Omental fat pad (tissue), 4 donors: ENCODE measurements at places on chromosomes 3 and 15. TPM values are rescaled to one million over a fixed set of nuclear protein-coding genes. Genes with fewer than 3 reads are reported as not detected.

- DNase-seq = no peak
These were observed 13.3 kb downstream of the ABHD2 start for GRCh38 chr15:89101302-89102193.

DNA sequence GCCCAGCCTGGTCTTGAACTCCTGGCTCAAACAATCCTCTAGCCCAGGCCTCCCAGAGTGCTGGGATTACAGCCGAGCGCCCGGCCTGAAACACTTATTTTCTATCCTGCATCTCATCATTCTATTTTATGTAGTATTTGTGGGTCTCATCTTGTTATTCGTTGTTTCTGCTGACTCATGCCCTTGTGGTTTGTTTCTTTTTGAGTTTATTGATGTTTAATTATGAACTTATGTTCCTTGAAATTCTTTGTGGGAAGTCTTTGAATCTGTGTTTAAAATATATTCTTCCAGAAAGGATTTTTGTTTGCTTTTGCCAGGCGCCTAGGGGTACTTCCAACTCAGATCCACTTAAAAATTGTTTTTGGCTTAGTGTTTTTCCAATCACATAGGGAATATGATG is 78.3 kb upstream of the C15orf39 start:
- DNase-seq = no peak

DNA sequence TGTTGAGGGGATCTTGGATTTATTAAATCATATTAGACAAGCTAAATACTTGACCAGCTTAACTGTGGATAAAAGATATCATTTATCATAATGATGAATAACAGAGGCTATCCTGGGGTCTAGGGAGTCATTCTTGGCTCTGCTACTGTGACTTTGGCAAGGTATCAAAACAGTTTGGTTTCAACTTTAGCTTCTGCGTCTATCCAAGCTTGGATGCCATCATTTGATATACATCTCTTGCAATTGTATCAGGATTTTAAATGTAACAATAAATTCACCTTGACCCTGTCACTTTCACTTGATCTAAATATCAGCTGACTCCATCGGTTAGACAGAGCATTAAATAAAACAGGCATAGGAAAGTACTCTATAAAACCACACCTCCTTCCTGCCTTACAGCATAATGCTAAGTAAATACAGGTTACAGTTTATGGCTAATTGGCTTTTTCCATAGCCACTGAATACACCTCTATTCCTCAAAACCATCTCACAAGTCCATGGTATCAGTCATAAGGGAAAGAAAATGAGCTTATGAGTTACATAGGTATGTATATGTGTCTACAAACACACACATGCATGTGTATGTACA is 262.9 kb downstream of the CTNNB1 start:
- no peak for DNase-seq

GRCh38 chr15:80467311-80467714 is 63.1 kb downstream of the ARNT2 start:
- no peak for DNase-seq

DNA sequence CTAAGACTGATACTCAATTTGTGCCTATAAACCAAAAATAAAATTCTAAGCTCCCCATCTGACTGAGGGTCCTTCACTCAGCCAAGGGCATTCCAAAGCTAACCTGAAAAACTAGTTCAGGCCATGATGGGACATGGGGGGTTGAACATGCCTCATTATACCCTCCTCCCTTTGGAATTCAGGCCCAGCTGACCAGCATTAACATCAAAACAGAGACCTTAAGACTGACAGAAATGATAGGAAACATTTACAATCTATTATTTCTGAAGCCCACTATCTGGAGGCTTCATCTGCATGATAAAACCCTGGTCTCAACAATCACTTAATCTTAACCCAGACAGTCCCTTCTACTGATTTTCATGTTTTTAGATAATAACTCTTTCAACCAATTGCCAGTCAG is 140.4 kb downstream of the ANO10 start:
- no peak for DNase-seq

DNA sequence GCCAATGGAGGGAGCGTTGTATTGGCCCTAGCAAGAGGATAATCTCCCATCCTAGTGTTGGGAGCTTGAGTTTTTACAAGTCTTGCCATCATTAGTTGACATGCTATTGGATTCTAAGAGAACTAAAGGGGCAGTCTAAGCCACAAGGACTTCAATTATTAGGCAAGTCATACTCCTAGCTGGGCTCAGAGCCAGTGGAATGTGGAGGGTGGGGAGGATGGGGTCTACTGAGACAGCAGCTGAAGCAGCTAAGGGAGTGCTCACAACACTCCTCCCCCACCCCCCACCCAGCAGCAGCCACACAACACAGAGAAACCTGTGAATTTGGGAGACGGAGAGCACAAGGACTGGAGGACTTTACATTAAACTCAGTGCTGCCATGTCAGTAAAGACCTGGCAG is 27.9 kb downstream of the FRG2C start:
- DNase-seq = no peak

DNA sequence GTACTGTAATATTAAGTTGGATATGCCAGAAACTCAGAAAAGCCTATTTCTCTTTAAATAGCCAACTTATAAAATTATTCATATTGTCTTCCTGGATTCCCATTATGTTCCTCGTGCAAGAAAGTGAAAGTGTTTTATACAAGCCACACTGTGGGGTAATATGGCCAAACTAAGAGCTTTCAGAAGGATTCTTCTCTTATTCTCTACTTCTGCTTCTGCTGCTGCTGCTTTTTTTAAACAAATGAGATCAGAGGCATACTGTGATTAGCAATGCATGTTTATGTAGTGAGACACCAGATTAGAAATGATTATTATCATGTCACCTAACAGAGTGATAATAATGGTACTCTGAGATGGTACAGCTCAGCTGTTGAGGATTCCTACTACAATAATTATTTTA is 1026.5 kb upstream of the CFAP20DC start:
- no peak for DNase-seq

GRCh38 chr3:16807391-16807790 is 77.4 kb upstream of the PLCL2 start:
- DNase-seq = no peak

- DNase-seq = no peak
These were observed 21.9 kb upstream of the ZBTB38 start for GRCh38 chr3:141346418-141346817.

DNA sequence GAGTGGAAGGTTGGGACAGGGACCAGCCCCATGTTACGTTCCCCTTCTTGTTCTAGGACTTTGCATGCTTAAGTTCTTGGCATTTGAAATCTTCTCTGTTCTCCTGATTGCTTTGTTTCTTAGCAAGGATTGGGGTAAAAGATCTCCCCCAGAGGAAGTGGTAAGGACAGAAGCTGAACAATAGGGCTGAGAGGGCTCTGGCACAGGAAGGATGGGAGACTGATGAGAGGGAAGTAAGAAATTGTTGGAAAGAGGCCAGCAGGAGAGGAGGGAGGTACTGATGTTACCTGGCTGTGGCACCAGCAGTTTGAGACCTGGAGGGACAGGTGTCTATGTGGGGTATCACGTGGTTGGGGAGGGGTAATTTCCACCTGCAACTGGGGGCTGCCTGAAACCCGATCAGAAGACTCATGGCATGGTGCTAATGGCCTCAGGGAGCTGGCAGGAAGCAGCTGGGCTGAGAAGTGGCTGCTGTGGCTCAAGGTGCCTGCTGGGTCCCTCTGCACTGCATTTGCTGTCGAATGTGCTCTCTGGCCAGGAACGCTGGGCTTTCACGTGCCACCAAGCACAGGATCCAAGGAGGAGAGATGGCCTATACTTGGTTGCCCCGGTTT is 108.4 kb downstream of the LSM3 start:
- DNase-seq = no peak

DNA sequence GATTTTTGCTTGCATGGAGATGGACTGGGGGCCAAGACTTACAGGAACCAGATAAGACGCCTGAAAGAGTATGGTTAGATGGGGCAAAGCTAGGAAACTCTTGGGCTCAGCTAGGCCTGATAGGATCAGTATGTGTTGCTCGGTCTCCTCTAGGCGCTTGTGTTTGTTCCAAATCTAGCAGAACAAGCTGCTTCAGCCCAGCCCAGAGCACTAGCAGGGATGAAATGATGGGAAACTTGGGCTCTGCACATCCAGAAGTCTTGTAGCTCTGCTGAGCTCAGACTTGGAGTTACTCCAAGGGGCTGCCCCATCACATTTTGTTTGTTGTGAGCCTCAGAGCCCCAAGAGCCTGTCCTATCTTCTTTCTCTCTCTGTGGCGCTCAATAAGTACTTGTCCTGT is 34.7 kb downstream of the FOXL2 start:
- DNase-seq = no peak

DNA sequence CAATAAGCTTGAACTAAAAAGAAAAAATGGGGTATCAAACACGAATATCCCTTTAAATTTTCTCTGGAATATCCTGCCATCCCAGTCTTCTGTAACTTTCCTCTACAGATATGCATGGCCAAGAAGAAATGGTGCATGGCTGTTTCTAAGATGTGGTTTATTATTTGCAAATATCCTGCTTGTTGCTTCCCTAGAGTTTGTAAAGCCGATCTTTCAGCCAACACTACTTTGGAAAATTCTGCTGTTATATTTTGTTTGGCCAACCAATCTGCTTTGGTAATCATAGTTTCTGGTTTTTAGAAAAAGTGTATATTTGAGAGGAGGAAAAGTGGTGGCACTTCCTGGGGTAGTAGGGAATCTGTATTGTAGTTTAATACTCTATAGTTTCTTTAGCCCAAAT is 13.9 kb downstream of the PHLDB2 start:
- no peak for DNase-seq

DNA sequence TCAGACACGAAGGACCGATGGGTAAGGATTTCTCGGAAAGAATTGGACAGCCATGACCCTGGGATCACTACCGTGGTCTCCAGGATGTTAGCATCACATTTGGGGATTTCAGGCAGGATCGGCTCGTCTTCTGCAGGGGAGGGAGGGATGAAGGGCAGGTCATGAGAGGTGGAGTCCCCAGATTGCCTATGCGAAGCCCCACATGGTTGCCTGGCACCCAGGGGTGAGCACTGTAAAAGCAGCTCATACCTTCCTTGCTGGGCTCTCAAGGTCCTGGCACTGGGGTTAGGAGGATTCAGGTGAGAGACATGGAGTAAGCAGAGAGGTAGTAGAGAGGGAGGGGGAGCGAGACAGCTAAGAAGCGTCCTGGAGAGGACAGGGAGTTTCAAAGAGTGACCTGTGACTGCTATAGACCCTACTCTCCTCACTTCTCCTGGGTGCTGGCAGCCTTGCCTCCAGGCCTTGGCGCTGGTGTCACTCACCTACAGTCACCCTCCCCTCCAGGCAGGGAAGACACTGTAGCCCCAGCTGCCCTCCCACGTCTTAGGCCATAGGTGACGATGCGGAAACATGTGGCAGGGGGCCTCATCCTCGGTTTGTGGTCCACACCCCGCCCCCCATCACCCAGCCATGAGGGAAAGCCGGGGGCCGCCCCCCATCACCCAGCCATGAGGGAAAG is 15.0 kb upstream of the EHD4 start:
- DNase-seq = no peak

- DNase-seq = no peak
These were observed 227.6 kb upstream of the BHLHE40 start for GRCh38 chr3:4751502-4752101.

DNA sequence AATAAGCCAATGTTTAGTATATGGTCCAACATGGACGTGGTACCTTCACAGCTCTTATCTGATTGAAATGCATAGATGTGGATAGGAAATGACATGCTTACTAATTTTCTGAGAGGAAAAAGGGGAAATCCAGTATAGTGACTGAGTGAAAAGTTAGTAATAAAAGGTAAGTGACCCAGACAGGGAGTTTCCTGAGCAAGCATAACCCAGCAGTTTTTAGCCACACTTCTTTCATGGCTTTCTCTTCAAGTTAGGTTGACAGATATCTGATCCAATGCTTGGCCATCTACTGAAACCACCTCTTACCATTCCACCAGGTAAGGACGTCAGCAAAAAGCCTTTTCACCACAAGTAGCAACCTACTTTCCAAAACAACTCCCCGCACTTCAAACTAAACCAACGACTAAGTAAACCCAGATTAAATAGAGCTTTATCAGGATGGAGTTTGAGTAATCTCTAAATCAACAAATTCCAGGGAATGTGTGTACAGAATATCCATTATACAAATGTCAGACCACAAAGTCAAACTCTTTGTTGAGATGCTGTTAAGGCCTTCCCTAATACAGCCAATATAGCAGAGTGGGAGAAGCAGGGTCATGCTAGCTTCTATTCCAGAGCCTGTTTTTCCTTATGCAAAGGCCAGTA is 329.7 kb downstream of the RORA start:
- no peak for DNase-seq

DNA sequence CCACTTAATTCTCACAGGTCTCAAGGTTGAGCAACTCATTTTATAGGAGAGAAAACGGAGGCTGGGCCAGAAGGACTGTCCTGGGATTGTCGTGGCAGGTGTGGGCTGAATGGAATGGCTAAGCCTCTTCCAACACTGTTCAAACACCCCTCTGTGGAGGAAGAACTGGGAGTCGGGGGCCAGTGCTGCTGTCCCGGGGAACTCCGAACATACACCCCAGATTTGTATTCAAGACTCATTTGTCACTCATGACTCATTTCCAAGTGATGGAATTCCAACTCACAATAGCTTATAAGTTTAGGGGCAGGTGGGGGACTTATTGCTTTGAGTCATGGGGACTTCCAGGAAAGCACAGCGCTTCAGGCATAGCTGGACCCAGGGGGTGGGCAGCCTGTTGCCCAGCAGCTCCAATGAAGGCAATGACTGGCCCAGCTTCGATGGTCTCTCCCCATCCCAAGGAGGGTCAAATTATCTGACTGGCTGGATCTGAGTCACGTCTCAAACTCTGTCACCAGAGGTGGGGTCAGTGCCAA is 72.5 kb downstream of the TM2D3 start:
- no peak for DNase-seq

- no peak for DNase-seq
These were observed 51.8 kb downstream of the TMEM108 start for GRCh38 chr3:133089906-133090485.

DNA sequence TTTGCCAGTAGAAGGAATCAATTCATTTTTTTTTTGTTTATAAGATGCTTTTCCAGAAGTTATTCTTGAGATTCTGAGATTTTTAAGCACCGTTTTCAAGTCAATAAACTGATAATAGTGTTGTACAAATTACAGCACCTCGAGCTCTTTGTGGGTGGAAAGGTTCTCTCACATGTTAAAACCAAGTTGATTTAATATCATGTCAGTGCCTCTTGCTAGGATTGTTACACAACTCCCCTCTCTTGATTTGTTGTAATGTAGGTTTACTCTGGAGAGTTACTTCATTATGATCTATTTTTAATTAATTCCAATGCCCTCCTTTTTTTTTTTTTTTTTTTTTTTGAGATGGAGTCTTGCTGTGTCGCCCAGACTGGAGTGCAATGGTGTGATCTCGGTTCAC is 25.8 kb upstream of the UBXN7 start:
- DNase-seq = no peak

KLHL40 gene
- total RNA-seq = 0.19 TPM

TXNRD3 gene
- 7.8 TPM for total RNA-seq

PODXL2 gene
- total RNA-seq = 3.4 TPM

PROS1 gene
- total RNA-seq = 46.5 TPM

SYNM gene
- 49.7 TPM for total RNA-seq

CP gene
- total RNA-seq = 0.95 TPM

TPRG1 gene
- 11.7 TPM for total RNA-seq

DYNLT2B gene
- not detected for total RNA-seq

PPP1R14D gene
- total RNA-seq = not detected

OR5K4 gene
- total RNA-seq = not detected

APH1B gene
- total RNA-seq = 17.3 TPM
